ENCODE measurements at places on chromosomes 16 and 17.

DNA sequence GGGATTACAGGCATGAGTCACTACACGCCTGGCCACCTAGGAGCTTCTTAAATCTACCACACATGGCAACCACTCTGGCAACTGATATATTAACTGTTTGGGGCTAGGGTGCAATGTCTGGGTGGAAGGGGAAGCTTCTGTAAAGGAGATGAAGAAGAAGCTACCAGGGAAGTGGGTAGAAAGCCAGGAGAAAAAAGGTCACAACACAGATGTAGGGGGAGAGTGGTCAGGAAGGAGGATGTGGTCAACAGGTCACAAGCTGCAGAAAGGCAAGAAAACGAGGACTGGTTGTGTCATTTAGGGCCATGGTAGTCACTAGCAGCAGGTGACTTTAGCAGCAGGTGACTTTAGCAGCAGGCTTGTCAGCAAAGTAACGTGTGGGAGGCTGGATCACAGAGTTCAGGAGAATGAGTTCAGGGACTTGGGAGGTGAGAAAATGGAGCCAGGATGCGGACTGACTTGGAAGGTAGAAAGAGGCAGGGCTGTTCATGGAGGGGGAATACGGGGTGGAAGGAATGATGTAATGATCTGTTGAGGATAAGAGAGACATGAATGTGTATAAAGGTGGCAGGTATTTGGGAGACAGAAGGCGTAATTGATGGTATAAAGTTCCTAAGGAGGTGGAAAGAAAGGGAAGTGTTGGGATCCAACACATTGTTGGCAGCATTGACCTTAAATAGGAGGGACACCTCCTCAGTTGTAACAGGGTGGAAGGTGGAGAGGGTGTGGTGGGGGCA is 16.3 kb upstream of the WFIKKN2 start:
- DNase-seq: no peak

DNA sequence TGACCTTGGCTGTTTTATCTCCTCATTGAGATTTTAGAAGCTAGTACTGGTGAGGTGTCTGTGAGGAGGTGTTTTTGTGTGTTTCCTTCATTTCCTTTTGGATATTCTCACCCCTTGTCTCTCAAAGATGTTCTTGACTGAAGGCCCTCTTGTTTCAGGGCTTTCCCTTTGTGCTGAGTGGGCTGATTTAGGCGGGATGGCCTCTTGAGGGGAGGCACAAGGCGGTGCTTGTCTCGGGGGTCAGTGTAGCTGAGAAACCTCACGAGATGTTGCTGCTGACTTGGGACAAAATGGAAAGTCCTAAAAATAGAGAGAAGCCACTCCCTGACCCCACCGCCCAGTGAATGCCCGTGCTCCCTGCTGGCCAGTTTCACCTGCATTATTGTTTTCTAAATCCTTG is 14.2 kb downstream of the CRAMP1 start:
- no peak for DNase-seq

GRCh38 chr16:162271-162991 is 3.3 kb upstream of the HBM start:
- DNase-seq: no peak

DNA sequence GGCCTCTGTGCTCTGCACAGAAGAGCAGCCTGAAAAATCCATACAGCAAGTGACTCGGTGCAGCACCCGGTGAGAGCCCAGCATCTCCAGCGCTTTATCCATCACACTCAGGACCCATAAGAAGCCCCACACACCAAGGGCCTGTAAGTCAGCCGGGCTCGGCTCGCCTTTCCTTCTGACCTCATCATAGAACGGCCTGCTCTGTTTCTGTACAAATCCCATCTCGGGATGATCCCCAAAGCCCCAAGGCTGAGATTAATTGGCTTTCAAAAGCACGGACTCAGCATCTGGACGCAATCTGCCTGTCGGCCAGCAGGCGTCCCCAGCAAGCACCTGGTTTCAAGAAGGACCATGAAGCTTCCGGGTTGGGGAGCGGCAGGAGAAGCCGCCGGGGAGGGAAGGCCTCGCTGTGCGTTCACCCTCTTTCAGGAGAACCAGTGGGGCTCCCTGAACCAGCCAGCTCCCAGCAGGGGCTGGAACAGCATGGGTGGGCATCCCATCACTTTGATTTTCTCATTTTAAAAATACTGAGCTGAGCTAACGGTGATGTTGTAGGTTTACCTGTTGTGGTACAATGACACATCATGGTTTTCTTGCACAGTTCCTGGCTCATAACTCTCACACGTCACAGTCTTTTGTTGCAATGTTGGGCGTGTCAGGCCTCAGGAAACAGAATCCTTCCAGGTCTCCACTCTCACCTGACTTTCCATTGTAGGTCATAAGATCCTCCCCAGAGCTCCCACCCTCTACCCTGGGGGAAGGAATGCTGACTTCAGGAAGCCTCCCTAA is 6.7 kb downstream of the CCDC57 start:
- DNase-seq: peak; percentile 81

DNA sequence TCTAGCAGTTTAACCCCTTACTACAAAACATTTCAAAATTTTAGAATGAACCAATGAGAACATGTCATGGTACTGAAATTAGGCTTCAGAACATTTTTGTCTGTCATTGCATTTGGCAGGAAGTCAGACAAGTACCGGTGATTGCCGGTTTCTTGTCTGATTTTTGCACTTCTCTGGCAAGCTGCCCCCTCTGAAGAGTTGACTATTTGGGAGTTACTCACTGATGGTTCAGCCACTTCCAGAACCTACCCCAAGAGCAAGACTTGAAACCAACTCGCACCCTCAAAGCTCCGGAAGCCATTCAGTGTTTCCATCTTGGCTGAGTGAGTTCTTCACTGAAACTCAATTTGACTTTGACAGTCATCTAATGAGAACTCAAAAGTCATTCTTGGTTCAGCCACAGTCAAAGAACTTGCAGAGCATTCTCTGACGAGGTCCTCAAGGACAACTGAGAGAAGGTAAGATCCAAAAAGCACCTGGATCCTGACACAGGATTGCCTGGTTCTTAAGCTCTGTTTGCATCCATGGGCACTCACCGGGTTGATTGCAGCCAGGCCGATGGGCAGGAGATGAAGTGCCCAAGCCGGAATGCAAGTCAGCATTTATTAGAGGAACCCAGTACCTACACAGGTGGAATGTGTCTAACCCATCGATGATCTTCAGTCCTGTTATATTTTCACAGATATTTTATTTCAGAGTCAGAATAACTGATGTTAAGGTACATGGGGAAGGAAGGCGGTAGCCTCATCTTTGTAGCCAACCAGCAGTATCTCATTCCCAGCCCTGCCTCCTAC is 93.6 kb downstream of the USP22 start:
- peak; percentile 17 for DNase-seq

DNA sequence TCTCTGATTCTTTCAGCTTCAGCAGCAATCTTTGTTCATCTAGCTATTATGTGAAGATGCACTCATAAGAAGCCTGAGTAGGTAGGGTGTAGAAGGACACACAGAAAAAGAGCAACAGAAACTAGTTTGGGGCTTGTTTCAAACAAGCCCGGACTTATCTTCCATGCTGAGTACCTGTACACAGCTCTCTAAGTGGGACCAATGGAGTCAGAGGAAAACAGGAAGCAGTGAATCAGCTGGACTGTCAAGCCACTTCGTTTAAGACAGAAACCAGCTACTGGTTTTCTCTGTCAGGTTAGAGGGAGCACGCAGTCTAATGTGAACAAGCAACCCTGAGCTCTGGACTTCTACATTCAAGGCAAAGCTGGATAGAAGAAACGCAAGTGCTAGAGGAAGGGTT is 16.0 kb downstream of the MAP2K6 start:
- DNase-seq: no peak

GRCh38 chr17:14301279-14302090 is 604 bp downstream of the HS3ST3B1 start:
- DNase-seq: peak; percentile 47

GRCh38 chr17:41539071-41539492 is 11.0 kb upstream of the KRT19 start:
- DNase-seq: no peak
